ENCODE measurements at places on chromosomes 3 and 15.

DNA sequence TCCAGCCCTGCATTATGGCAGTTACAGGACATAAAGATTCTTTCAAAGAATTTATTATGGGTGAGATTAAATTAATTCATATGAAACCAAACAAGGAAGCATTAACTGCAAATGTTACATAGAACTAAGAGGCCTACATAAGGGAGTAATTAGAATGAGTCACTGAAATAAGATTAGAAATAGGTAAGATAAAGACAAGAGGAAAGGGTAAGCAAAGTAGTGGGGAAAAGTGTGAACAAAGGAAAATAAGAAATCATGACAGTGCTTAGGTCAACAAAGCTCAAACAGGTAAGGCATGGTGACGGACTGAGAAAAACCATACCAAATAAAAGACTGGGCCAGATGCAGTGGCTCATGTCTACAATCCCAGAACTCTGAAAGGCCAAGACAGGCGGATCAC, 74.3 kb downstream of the SETD2 start:
- no peak for DNase-seq

- DNase-seq: no peak
These were observed 3.3 kb downstream of the STAB1 start for GRCh38 chr3:52498137-52499054.

DNA sequence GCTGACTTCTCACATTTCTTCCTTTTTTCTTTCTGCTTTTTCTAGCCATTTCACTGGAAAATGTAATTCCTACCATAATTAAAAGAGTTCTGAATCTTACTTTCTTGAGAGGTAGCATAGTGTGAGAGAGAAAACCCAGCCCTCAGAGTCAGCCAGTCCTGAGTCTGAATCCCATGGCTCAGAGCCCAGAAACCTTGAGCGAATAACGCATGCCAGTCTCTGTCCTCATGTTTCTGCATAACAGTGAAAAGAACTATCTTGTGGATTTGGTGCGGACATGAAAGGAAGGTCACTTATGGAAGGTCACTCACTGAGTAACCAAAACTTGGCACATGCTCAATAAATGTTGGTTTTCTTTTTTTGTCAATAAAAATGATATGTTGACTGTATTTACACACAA, 29.3 kb upstream of the SLCO3A1 start:
- DNase-seq: no peak

DNA sequence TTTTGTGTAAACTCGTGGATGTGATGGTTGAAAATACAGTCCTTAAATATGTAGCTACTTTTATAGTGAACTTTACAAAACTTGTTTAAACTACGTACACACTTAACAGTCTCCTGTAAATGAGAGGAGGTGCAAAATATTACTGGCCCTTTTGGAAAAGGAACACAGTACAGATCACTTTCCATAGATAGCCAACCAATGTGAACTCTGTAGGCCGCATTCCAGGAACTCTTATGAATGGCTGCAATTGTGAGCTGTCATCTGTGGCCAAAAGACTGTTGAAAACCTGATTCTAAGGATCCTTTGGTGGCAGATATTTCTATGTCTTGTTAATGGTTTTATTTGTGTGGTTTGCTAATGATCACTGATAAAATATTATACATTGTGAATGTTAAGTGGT, 6.2 kb downstream of the TSC22D2 start:
- DNase-seq: no peak

GRCh38 chr3:175184392-175184791, 325.3 kb downstream of the NAALADL2 start:
- no peak for DNase-seq

DNA sequence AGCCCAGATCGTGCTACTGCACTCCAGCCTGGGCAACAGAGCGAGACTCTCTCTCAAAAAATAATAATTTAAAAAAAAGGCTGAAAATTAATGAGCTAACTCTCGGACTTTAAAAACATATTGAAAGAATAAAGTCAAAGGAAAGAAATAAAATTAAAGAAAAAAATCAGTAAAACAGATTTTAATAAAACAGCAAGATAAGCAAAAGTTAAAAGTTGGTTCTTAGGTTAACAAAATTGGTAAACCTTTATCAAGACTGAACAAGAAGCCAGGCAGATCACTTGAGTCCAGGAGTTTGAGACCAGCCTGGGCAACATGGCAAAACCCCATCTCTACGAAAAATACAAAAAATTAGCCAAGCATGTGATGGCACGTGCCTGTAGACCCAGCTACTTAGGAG, 20.7 kb downstream of the TRPM7 start:
- no peak for DNase-seq

GRCh38 chr3:56055546-56055945, 412.7 kb downstream of the ERC2 start:
- no peak for DNase-seq

- no peak for DNase-seq
These were observed 4.2 kb downstream of the ZSCAN2 start for GRCh38 chr15:84604826-84605553.

DNA sequence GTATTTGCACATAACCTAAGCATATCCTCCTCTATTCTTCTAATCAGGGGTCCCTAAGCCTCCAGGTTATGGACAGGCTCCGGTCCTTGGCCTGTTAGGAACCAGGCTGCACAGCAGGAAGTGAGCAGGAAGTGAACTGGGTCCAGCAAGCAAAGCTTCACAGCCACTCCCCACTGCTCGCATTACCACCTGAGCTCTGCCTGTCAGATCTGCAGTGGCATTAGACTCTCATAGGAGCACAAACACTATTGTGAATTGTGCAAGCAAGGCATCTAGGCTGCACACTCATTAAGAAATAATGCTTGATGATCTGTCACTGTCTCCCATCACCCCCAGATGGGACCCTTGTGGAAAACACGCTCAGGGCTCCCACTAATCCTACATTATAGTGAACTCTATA, 9.8 kb downstream of the MSL2 start:
- no peak for DNase-seq

- peak; percentile 17 for DNase-seq
These were observed 163.8 kb downstream of the FBLN2 start for GRCh38 chr3:13712682-13713180.

- DNase-seq: no peak
These were observed 9.6 kb downstream of the UBL7 start for GRCh38 chr15:74451322-74451721.

All from RWPE2 (cell line).